ENCODE measurements at places on chromosomes 13 and 19.

- no peak for DNase-seq
Observed at GRCh38 chr13:97274829-97275649, 52.9 kb downstream of the MBNL2 start.

GRCh38 chr13:106633321-106633720 is 65.4 kb upstream of the ARGLU1 start:
- no peak for DNase-seq

- no peak for DNase-seq
Observed at GRCh38 chr19:35160629-35161433, 6.3 kb downstream of the FXYD5 start.

DNA sequence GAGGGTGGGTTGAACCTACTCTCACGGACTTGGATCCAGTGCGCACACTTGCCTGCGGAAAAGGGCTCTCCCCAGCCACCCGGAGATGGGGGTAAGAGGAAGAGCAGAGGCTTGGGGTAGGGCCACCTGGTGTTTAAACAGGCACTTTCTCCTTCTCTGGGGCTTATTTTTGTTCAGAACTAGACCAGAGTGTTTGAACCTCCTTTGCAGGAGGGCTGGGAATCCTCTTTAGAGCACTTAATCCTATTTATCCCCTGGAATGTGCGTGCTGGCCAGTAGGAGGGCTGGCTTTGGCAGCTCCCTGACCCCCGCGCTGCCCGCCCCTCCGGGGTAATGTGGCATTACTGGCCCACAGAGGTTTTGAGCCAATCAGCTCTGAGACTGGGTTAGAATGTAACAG is 2.0 kb downstream of the RGS9BP start:
- DNase-seq: no peak

GRCh38 chr13:30047154-30047874 is 196.9 kb upstream of the UBL3 start:
- DNase-seq: no peak

DNA sequence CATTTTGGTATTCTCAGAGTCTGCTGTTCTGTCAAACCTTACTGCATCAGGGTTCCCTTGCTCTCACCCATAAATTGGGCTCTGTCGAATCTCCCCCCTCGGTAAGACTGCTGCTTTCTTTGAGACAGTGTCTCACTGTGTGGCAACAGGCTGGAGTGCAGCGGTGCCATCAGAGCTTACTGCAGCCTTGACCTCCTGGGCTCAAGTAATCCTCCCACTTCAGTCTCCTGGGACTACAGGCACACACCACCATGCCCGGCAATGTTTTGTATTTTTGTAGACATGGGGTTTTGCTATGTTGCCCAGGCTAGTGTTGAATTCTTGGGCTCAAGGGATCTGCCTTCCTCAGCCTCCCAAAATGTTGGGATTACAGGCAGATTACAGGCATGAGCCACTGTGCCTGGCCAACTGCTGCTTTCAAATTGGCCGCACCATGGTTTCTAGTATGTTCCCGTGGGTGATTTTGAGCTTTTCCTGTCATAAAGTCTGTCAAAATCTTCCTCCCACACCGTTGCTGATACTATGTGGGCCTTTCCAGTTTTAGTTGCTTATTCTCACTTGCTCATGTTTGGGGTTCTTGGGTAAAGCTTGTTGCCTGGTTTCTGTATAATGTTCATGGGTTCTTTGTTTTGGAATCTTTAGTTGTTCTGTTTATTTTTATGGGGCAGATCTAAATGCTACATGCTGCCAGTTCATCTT is 10.6 kb downstream of the RFC3 start:
- no peak for DNase-seq

GRCh38 chr13:64332048-64332447 is 2898.1 kb downstream of the PCDH9 start:
- DNase-seq: no peak

DNA sequence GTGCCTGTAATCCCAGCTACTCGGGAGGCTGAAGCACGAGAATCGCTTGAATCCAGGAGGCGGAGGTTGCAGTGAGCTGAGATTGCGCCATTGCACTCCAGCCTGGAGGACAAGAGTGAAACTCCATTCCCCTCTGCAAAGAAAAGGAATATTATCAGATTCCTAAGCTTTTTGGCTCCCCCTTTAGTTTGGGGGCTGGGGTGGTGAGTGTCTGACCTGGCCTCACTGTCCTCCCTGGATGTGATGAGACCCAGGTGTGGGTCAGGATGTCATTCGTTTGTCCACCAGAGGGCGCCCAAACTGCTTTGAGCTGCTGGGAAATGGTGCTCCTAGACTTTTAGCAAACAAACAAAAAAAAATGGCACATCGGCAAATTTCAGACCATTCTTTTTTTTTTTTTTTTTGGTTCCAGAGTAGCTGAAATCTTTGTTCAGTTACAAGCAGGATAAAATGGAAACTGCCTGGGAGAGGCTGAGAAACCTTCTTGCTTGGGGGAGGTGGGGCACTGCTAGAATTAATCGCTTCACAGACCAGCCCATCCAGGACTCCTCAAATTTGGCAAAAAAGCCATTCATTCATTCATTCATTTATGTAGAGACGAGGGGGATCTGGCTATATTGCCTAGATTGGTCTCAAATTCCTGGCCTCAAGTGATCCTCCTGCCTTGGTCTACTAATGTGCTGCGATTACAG is 29.4 kb downstream of the SPC24 start:
- DNase-seq: peak; percentile 37

DNA sequence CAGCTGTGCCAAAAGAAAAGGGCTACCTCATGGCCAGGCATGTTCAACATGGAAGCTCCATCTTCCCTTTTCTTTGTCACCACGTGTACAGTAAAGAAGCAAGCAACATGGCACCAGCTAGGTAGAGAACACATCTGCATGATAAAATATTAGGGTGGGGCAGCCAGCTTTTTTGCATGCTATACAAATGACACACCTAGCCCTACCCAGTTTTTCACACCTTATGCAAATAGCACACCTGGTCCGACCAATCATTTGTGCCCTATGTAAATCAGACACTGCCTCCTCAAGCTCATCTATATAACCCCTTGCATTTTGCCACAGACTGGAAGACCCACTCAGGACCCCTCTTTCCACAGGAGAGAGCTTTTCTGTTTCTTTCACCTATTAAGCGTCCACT is 85.5 kb downstream of the STOML3 start:
- DNase-seq: no peak

DNA sequence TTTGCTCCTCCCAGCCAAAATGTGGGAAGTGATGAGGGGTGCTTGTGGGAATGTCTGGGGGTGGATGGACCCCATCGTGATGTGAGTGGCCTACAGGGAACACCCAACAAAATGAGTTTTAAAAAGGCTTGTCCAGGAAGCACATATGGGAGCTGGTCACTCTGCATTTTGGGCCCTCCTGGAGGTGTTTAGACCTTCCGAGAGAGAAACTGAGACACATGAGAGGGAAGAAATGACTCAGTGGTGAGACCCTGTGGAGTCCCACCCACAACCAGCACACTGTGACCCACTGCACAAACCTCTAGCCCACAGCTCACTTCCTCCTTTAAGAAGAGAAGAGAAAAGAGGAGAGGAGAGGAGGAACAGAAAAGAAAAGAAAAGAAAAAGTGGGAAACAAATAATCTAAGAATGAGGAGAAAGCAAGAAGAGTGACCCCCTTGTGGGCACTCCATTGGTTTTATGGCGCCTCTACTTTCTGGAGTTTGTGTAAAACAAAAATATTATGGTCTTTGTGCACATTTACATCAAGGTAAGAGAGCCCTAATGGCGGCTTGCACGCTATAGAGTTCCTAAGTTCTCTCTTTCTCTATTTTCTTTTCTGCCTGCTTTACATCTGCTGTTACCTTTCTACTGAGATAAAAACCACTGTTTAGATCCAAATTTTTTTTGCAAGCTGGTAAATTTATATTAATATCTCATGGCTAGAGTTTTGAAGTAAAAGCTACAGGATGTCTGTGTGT is 13.3 kb upstream of the LILRB1 start:
- no peak for DNase-seq

- no peak for DNase-seq
Observed at GRCh38 chr13:33445476-33445875, 159.9 kb upstream of the STARD13 start.

DNA sequence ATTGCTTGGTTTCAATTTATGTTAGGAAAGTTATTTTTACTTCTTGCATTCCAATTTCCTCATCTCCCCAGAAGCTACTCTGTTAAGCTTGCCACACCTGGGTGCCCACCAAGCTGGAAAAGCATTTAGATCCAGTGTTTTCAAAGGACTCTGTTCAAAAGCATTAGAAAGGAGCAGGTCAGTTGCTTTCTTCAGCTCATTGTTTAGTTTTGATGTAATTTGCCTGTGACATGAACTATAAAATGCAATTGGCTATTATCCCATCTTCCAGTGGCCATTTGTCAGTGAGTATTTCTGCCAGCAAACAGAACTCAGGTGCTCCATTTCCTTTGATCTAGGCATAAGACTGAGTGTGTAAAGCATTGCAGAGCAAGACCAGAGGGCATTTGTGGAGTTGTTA is 46.7 kb upstream of the RNF113B start:
- DNase-seq: peak; percentile 21

DNA sequence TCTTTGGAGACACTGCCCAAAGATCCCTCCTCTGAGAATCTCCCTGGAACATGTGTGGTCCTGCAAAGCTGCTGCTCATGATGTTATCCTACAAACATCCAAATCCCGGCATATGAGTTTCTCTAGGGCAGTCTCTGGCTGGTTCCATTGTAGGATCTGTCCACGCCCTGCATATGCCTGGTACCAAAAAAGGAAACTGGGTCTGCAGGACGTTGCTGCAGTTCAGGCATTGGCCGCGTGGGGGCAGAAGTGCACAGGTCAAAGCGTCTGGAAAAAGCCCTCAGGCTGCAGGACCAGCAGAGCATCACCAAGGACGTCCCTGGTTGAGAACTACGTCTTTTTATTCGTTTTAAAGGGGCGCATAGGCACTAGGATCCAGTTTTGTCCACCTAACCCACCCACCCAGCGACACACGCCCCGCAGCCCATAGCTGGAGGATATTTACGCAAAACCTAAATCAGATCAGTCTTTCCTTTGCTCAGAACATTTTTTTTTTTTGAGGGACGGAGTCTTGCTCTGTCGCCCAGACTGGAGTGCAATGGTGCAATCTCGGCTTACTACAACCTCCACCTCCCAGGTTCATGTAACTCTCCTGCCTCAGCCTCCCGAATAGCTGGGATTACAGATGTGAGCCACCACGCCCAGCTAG is 12.9 kb upstream of the ZNF564 start:
- DNase-seq: peak; percentile 50

DNA sequence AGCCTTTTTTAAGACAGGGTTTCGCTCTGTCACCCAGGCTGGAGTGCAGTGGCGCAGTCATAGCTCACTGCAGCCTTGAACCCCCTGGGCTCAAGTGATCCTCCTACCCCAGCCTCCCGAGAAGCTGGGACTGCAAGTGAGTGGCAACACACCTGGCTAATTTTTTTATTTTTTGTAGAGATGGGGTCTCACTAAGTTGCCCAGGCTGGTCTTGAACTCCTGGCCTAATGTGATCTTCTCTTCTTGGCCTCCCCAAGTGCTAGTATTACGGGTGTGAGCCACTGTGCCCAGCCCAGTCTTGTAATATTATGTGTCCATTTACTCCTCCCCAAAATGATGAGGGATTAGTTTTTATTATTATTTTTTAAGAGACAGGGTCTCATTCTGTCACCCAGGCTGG is 3.1 kb upstream of the LINGO3 start:
- DNase-seq: no peak

- DNase-seq: no peak
Observed at GRCh38 chr19:33156334-33156733, 24.4 kb downstream of the WDR88 start.

GRCh38 chr13:43200736-43201135 is 177.3 kb downstream of the DNAJC15 start:
- no peak for DNase-seq

DNA sequence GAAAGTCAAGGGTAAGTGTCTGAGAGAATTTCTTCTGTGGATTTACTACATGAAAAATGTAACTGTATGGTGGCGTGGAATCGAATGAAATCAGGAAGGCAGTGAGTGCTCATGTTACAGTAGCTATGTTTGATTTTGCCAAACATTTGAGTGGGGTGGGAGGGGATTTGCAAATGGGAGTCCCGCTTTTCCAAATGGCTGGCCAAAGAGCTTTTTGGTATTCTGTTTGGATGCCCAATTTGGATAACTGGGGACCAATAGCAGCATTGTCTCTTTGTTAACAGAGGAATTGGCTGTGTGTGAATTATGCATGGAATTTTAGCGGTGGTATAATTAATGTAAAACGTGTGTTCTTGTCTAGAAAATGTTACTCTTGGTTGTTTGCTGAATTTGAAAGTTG is 17.8 kb downstream of the HNRNPM start:
- no peak for DNase-seq

DNA sequence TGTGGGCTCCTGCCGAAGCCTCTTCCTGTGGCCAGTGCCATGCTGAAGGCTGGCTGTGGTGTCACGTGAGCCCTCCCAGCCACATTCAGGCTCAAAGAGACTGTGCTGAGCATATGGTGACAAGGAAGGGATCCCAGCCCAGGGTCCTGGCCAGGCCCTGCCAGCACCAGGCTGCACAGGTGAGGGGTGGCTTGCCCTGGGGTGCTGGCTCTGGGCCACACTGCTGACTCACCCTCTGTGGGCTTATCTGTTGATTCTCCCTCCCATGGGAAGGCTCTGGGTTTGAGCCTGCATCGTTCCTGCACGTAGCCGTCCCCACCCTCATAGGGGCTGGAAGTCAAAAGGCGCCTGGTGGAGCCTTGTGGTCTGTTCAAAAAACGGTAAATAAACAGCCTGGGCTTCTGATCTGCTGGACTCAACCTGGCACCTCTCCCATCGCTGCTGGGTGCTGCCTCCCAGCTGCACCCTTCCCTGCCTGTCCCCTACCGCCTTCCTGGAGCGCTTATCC is 31.1 kb downstream of the DNM2 start:
- DNase-seq: peak; percentile 18

DNA sequence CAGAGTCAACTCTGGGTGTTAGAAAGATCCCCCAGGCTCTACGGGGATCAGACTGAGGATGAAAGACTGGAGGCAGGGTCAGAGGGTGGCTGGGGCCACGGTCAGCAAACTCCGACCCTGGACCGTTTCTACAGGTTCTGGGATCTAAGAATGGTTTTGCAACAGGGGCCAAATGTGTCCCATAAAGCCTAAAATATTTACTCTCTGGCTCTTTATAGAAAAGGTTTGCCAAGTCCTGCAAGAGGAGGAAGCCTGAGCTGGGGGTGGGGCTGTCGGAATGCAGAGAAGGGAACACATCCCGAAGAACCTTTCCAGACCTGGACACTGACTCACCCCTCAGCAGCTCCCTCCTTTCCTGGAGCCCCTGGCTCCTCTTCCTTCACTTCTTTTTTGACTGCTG is 20.7 kb downstream of the LIG1 start:
- no peak for DNase-seq

GRCh38 chr19:55032170-55032800 is 5.8 kb downstream of the GP6 start:
- no peak for DNase-seq

DNA sequence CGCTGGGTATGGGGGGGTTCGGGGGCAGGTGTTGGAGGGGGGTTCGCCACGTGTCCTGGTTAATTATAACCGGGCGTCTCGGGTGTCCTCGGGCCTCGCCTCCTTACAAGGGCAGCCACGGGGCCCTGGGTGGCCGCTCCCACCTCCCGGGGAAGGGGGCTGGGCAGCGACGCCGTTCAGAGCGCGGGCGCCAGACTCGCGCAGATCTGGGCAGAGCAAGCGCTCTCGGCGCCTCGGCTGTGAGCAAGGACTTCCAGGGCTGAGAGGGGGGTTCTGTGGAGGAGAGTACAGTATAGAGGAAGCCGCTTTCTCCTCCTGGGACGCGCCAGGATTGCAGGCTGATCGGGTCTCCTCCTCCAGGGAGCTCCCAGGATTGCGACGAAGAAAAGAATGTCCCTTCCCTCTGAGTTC is 1.0 kb upstream of the CKM start:
- DNase-seq: no peak

Measured in DMS79 (cell line).